ENCODE measurements at places on chromosomes 1 and 21. TPM values are rescaled to one million over a fixed set of nuclear protein-coding genes. Genes with fewer than 3 reads are reported as not detected.

- DNase-seq = no peak
Measured at GRCh38 chr1:220991506-220991905, 112.3 kb downstream of the HLX start.

DNA sequence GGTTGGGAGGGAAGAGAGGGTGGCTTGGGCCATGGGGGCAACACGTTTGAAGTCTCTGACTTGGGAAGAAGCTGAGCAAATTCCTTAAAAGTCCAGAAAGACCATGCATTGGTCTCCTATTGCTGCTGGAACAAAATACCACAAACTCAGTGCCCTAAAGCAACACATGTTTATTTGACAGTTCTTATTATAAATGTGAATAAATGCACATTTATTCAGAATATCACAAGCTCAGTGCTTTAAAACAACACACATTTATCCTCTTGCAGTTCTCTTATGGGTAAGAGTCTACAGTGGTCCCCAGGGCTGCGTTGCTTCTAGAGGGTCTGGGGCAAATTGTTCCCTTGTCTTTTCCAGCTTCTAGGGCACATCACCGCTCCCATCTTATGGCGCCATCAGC is 10.1 kb upstream of the PRAMEF12 start:
- DNase-seq = no peak

DNA sequence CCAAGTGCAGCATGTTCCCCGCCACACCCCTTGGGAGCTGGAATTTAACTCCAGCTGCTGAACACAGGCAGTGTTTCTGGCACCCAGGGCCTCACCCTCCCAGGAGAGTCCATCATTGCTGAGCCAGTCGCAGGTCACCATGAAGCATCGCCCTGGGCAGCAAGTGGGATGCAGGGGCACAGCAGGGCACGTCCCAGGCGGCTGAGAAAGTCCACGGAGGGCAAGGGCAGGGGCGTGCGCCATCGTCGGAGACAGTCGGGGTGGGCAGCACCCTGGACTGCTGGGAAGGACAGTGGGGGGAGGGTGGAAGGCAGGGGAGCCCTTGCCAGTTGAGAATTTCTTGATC is 69.2 kb upstream of the PDE9A start:
- DNase-seq = no peak

DNA sequence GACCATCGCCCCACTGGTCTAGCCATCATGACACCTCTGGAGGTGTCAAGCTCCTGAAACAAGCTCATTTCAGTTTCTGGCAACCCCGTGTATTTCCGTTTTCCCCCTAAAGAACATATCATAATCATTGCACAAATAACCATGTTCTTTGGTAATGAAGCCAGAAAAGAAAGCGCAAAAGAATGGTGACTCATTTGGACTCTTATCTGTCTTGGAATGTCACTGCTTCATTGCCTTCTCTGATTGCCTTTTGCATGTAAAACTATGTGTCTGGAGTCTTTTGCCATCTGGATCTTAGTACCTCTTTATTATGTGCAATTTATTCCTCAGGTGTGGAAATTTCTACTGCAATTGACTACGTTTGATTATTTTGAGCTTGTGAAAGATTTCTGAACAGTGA is 110.5 kb downstream of the COLGALT2 start:
- no peak for DNase-seq

OR2T33 gene
- not detected for polyA plus RNA-seq

F5 gene
- 5.7 TPM for polyA plus RNA-seq

All from left kidney (tissue), 8 donors.